Stimulated activated CD8-positive, alpha-beta memory T cell treated with anti-CD3 and anti-CD28 coated beads, Interleukin-12 subunit alpha, Interleukin-12 subunit beta, amount 100 ng/mL, for 1 hour (primary cell): ENCODE measurements at places on chromosomes 6 and 20.

- DNase-seq: no peak
These were observed 276.9 kb downstream of the BMP7 start for GRCh38 chr20:56989516-56989915.

DNA sequence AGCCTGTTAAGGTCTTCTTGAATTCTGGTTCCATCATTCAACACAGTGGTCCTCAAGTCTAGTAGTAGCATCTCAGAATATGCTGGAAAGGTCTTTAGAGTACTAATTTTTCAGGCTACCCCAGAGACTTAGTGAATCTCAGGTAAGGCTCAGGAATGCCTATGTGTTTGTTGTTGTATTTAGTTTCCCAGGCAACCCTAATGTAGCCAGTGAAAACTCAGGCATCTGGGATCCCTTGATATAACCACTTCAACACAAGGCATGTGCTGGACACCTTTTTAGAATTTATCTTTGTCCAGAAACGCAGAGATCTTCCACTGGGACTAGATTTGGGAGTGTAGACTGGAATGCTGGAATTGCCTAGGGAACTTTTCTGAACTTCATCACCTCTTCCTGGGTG, 597.9 kb upstream of the FLRT3 start:
- no peak for DNase-seq

GRCh38 chr6:42962502-42963178, 2.1 kb downstream of the GNMT start:
- DNase-seq: no peak

DNA sequence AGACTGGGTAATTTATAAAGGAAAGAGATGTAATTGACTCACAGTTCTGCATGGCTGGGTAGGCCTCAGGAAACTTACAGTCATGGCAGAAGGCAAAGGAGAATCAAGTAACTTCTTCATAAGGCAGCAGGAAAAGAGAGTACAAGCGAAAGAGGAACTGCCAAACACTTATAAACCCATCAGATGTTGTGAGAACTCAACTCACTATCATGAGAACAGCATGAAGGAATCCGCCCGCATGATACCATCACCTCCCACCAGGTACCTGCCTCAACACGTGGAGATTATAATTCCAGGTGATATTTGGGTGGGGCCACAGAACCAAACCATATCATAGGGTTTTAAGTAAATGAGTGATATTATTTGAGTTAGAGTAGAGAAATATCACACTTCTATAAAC, 189.3 kb downstream of the TSHZ2 start:
- DNase-seq: no peak

DNA sequence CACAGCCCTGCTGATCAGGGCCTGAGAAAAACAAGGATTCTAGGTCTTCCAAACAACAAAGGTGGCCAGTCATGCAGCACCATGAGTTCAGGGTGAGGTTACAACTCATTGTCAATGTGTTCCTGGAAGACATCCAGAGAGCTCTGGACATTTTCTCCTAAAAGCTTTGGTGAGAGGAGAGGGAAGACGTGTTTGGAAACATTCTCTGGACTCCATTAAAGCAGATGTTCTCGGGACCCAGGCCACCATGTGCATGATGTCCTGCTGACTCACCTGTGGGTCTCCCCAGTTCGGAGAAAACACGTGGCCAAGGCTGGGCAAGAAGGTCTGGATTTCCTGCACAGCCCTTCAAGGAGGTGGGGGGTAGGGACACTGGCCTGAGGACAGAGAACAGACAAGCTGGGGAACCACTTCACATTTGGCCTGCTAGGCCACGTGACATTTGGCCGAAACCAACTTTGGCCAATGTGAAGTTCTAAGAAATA, 61.6 kb downstream of the KCNB1 start:
- no peak for DNase-seq

GRCh38 chr20:1955217-1955616, 38.6 kb downstream of the PDYN start:
- no peak for DNase-seq

DNA sequence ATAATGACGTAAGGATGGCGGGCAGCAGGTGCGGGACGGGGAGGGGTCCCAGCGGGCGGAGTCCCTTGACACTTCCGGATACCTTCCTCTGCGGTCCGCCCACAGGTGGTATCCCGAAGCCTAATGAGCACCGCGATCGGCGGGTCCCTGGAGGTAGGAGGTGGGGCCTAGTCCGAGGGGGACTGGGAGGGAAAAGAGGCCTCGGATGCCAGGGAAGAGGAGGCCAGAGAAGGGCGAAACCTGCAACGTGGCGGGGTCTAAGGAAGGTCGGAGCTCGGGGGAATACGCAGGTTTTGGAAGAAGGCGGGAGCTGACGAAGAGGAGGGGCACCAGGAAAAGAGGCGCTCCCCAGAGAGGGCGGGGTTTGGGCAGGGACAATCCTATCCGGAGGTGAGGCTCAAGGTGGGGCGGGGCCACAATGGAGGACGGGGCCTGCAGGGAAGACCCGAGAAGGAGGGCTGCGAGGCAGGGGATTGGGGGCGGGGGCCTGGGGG, 3.7 kb downstream of the PRSS16 start:
- peak; percentile 45 for DNase-seq

GRCh38 chr20:39268491-39268951, 306.4 kb downstream of the DHX35 start:
- no peak for DNase-seq

DNA sequence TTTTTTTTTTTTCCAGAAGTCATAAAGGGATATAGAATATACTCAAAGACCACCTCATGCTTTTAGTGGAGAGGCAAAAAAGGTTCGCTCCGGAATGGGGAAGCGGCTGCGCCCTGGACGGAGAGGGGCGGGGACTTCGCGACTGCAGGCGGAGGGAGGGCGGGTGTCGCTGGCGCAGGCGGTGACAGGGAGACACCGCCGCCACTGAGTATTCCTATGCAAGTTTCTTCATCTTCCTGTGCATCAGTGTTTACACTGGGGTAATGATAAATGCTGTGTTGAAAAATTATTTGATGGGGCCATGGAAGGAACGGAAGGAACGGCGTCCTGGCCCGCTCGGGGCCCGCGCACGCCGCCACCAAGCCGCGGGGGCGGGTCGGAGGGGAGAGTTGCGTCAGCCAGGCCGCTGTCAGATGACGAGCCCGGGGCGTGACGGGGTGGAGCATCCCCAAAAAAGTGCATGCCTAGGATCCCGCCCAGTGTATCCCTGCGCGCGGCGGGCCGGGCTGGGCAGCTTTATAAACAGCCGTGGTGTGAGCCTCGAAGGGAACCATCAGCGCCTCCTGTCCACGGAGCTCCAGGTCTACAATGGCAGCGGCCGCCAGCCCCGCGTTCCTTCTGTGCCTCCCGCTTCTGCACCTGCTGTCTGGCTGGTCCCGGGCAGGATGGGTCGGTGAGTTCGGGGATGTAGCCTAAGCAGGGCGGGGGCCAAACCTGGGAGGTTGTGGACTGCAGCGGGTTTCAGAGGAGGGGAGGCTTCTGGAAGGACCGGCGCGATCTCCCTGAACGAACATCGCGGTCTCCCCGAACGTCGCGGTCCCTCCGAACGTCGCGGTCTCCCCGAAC, at the start of gene ULBP1:
Gene ULBP1, plus strand, starts transcription at position 482 of the 846 bp plus-strand sequence. Its CDS starts 107 bp downstream, at position 589.
- DNase-seq: peak; percentile 61

- no peak for DNase-seq
These were observed 833.8 kb upstream of the CITED2 start for GRCh38 chr6:140208286-140208685.

DNA sequence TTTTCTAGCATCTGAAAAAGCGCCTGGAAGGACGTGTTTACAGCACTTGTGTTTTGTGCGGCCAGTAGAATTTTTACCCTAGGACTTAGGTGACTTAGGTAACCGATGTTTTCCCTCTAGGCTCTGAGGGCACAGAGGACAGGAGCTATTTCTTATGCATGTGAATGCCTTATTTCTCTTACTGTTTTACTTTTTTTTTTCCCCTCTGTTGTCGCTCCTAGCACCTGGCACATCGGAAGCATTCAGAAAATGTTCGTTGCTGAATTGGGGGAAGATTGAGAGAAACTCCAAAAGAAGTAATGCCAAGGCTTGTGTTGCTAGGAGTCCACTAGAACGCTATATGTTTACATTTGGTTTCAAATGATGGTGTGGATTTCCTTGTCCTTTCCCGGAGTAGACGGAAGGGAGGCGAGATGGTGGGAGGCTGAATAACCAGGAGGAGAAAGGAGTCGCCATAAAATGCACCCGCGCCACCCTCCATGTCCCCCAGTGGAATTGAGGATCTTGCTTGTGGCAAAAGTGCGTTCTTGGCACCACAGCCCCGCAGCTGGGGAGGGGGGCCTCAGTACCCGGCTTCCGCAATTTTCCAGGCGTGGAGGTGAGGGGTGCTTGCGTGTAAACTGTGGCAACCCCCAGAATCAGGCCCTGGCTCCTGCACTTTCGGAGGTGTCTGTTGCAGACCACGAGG, 6.9 kb downstream of the OLIG3 start:
- no peak for DNase-seq
